ENCODE measurements at places on chromosomes 13 and 19.

GRCh38 chr13:33871207-33872004 is 53.5 kb downstream of the RFC3 start:
- H3K27ac ChIP-seq: no peak overlapping the region
- no peaks in the 10 kb centered on the region for H3K27me3 ChIP-seq
- no peak for DNase-seq
- H3K4me3 ChIP-seq: no peak overlapping the region
- no peaks in the 10 kb centered on the region for H3K36me3 ChIP-seq

DNA sequence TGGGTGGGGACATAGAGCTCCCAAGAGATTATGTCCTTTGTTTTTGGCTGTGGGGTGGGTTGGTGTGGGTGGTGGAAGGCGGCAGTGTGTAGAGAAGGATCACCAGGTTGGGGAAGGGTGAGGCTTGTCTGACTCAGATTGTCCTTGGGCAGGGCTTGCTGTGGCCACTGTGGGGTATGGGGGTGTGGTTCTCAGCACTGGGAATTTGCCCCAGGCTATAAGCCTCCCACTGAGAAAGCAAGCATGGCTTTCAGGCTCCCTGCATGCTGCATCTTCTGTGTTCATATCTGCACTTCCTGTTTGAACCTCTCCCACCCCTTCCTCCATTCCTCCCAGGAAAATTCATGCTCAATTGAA is 34.9 kb downstream of the DNAJC15 start:
- no peak for DNase-seq
- H3K4me1 ChIP-seq: peaks cover 32% of the 10 kb centered on the region
- H3K27ac ChIP-seq: peak overlapping the region; percentile 23

DNA sequence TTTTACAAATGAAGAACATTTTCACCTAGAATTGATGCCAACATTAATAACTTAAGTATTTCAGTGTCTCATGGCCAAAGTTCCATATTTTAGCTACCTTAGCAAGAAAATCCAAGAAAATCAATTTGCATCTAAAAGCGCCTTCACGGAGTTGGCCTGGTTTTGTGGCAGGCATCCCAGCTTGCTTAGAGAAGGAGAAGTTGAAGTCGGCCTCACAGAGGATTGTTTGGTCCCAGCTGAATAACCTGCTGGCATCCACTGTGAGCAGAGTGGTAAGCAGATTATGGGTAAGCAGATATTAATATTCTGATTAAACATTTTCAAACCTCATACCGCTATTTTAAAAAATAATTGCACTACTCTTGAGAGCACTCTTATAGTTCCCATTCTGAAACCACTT is 62.3 kb upstream of the STARD13 start:
- H3K4me3 ChIP-seq: no peak overlapping the region
- DNase-seq: no peak
- peaks cover 8% of the 10 kb centered on the region for H3K27me3 ChIP-seq
- peaks cover 2% of the 10 kb centered on the region for H3K36me3 ChIP-seq
- no peak overlapping the region for H3K27ac ChIP-seq
- peaks cover 2% of the 10 kb centered on the region for H3K4me1 ChIP-seq

GRCh38 chr13:92833071-92833470 is 393.5 kb upstream of the GPC6 start:
- no peak for DNase-seq
- H3K4me3 ChIP-seq: no peak overlapping the region
- no peaks in the 10 kb centered on the region for H3K27me3 ChIP-seq
- no peaks in the 10 kb centered on the region for H3K36me3 ChIP-seq
- H3K27ac ChIP-seq: no peak overlapping the region
- no peaks in the 10 kb centered on the region for H3K4me1 ChIP-seq

DNA sequence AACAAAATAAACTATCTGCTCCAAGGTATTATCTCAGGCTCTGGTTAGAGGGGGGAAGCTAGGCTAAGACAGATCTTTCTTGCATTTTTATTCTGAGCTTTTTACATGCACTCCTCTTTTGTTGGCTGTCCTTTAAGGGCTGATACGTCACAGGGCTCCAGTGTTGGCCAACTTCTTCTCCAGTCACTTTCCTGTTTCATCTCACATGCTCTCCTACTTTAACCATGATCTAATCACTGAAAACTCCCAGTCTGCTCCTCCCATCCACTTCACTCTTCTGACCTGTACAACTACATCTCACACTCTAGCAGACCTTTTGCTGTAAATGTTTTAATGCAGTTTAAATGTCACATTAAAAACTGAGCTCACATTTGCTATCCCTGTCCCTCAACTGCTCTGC is 510.0 kb upstream of the KLF12 start:
- H3K36me3 ChIP-seq: no peaks in the 10 kb centered on the region
- no peak overlapping the region for H3K4me3 ChIP-seq
- no peak for DNase-seq
- peaks cover 4% of the 10 kb centered on the region for H3K27me3 ChIP-seq
